Caki2 (cell line): ENCODE measurements at places on chromosomes 3 and 15. TPM values are rescaled to one million over a fixed set of nuclear protein-coding genes. Genes with fewer than 3 reads are reported as not detected.

The CDCP1 gene
- total RNA-seq: 11.3 and 11.4 TPM in 2 replicates

- no peak for DNase-seq
These were observed 28.3 kb downstream of the SRP14 start for GRCh38 chr15:40010686-40011085.

- DNase-seq: peak; percentile 91
These were observed 39.1 kb downstream of the KNL1 start for GRCh38 chr15:40633178-40633577.

- DNase-seq: no peak
These were observed 65.5 kb upstream of the HRH1 start for GRCh38 chr3:11088831-11089230.

GRCh38 chr15:43135351-43135750 is 2.0 kb downstream of the TMEM62 start:
- no peak for DNase-seq
